ENCODE measurements at places on chromosomes 11 and 22. TPM values are rescaled to one million over a fixed set of nuclear protein-coding genes. Genes with fewer than 3 reads are reported as not detected.

DNA sequence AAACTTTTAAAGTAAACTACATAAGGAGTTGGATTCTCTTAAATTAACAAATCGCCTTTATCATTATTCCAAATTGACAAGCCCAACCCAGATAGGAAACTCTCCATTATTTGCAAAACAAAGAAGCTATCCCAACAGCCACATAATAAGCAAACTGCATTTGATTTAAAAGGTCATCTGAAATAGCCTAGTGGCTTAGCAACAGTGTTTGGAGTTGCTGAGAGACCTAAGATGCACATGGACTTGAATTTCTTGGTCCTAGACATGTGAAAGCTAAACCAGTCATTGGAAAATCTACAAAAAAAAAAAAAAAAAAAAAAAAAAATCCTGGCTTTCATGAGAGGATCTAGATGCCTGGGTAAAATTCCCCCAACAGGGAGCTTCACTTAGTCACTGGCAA is 69.5 kb downstream of the PRCP start:
- H3K27me3 ChIP-seq: no peaks in the 10 kb centered on the region
- H3K27ac ChIP-seq: no peak overlapping the region
- peaks cover 21% of the 10 kb centered on the region for H3K36me3 ChIP-seq
- no peak overlapping the region for H3K4me3 ChIP-seq

Gene POU2AF3
- total RNA-seq: not detected

Gene PRR5L
- total RNA-seq: 28.6 TPM

DNA sequence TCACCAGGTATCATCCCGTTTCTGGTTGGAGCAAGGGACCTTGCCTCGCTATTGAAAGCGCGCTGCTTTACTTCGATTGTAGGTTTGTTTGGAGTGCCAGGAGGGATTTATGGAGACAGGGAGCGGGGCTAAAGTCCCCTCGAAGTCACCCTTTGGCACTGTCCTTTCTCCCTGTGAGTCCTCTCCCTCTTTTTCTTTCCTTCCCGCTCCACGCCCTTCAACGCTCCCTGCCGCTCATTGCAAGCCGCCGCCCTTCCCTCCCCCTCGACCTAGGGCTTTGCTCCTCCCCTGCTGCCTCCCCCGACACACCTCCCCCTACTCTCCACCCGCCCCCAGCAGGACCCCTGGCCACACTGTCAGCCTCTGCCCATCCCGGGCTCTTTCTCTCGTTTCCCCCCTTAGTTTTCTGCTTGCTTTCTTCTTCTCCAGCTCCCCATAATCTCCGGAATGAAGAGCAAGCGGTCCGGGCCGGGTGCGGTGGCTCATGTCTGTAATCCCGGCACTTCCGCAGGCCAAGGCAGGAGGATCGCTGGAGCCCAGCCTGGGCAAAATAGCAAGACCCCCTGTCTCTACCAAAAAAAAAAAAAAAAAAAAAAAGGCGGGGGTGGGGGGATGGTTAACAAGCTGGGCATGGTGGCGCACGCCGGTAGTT is 41.0 kb downstream of the AHNAK start:
- no peaks in the 10 kb centered on the region for H3K36me3 ChIP-seq
- peaks cover 2% of the 10 kb centered on the region for H3K4me1 ChIP-seq
- H3K4me3 ChIP-seq: no peak overlapping the region
- H3K27ac ChIP-seq: no peak overlapping the region

GRCh38 chr11:119061256-119061655 is 4.3 kb upstream of the HYOU1 start:
- H3K4me3 ChIP-seq: no peak overlapping the region
- H3K4me1 ChIP-seq: peaks cover 23% of the 10 kb centered on the region
- DNase-seq: no peak
- H3K36me3 ChIP-seq: peaks cover 2% of the 10 kb centered on the region
- H3K27ac ChIP-seq: no peak overlapping the region

DNA sequence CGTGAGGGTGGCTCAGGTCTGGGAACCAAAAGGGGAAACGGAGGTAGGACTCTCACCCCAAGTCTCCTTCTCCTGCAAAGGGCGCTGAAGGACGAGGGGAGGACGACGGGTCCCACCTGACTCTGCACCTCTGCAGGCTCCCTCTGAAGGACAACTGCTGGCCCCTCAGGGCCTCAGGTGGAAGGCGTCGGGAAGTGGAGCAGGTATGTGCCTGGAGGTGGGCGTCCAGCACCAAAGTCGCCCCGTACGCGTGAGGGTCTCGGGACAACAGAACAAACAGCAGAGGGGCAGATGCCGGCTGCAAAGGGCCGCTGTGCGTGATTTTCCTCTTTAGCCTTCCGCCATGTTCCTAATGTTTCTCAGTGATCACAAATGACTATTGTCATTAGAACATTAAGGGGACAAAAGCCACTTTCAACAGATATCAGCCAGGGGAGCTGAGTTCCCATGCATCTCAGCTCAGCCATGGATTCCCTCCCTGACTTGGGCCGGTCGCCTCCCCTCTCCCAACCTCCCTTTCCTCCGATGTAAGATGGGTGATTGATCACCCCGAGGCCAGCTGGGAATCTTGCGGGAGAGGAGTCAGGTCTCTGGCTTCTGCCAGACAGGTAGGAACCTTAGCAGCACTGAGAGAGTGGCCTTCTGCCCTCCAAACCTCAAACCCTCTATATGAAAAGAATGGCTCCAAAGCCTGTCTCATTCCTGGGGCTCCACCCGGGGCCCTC is 836 bp downstream of the SLC16A8 start:
- peaks cover 2% of the 10 kb centered on the region for H3K36me3 ChIP-seq
- H3K4me1 ChIP-seq: no peaks in the 10 kb centered on the region
- peaks cover 24% of the 10 kb centered on the region for H3K27me3 ChIP-seq
- H3K4me3 ChIP-seq: no peak overlapping the region

DNA sequence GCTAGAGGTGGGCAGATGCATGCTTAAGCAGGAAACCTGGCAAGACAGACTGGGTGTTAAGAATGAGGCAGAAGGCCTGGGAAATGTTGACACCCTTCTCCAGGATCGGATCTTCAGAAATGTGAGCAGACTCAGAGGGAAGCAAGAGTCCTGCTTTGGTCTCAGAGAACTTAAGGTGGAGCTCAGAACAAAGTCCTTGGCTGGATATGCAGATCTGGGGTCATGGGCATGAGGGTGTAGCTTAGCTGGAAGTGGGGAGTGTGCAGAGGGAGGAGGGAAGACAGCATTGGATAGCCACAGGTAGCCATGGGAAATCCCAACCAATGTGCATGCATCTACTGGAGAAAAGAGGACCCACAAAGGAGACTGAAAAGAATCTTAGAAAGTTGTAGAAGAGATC is 58.6 kb upstream of the CDON start:
- H3K27ac ChIP-seq: no peak overlapping the region
- no peak for DNase-seq
- H3K36me3 ChIP-seq: no peaks in the 10 kb centered on the region
- no peak overlapping the region for H3K4me3 ChIP-seq

Gene SERPIND1
- not detected for total RNA-seq

- H3K4me1 ChIP-seq: no peaks in the 10 kb centered on the region
- no peak overlapping the region for H3K27ac ChIP-seq
- no peaks in the 10 kb centered on the region for H3K36me3 ChIP-seq
- no peaks in the 10 kb centered on the region for H3K27me3 ChIP-seq
These were observed 955.7 kb downstream of the DLG2 start for GRCh38 chr11:84671325-84671999.

- H3K27me3 ChIP-seq: peaks cover 9% of the 10 kb centered on the region
- no peak overlapping the region for H3K4me3 ChIP-seq
- H3K27ac ChIP-seq: no peak overlapping the region
- H3K4me1 ChIP-seq: no peaks in the 10 kb centered on the region
These were observed 140.3 kb upstream of the RAG2 start for GRCh38 chr11:36738292-36738861.

Gene CCDC82
- total RNA-seq: 38.3 TPM

Gene APOL5
- not detected for total RNA-seq

Gene KIF18A
- total RNA-seq: 26.4 TPM

DNA sequence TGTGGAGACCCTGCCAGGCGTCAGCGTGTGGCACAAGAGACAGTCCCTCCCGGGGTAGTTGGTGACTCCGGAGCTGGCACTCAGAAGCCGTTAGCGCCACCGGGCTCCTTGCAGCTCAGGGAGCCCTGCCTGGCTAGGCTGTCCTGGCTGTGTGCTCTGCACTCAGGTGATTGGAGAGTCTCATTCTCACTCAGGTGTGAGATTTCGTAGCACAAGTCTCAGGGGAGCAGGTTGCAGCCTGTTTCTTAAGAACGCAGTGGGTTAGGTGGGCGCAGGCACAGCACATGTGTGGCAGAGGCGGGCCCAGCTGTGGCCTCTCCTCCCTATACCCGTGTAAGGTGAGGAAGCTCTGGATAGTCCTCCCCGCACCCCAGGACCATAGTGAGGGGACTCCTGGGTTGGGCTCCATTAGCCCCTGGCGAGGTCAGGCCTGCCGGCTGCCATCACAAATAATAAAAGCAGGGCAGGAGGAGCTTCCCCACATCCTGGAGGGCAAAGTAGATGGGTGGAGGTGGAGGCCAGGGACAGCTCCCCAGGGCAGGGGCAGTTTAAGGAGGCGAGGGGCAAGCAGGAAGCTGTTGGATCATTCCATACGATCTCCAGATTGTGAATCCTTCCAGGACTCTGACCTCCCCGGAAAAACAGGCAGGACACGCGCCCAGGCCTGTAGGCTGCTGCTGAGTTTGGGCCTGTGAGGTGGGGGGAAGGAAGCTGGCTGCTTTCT is 39.4 kb downstream of the SBF1 start:
- no peak for DNase-seq
- H3K27me3 ChIP-seq: no peaks in the 10 kb centered on the region
- no peaks in the 10 kb centered on the region for H3K4me1 ChIP-seq
- peaks cover 8% of the 10 kb centered on the region for H3K36me3 ChIP-seq

GRCh38 chr11:36011574-36011973 is 67.7 kb downstream of the LDLRAD3 start:
- H3K36me3 ChIP-seq: no peaks in the 10 kb centered on the region
- H3K27me3 ChIP-seq: peaks cover 7% of the 10 kb centered on the region
- H3K4me1 ChIP-seq: no peaks in the 10 kb centered on the region
- no peak overlapping the region for H3K4me3 ChIP-seq
- no peak for DNase-seq

Gene RAB36
- 0.35 TPM for total RNA-seq

Gene SCUBE2
- not detected for total RNA-seq

DNA sequence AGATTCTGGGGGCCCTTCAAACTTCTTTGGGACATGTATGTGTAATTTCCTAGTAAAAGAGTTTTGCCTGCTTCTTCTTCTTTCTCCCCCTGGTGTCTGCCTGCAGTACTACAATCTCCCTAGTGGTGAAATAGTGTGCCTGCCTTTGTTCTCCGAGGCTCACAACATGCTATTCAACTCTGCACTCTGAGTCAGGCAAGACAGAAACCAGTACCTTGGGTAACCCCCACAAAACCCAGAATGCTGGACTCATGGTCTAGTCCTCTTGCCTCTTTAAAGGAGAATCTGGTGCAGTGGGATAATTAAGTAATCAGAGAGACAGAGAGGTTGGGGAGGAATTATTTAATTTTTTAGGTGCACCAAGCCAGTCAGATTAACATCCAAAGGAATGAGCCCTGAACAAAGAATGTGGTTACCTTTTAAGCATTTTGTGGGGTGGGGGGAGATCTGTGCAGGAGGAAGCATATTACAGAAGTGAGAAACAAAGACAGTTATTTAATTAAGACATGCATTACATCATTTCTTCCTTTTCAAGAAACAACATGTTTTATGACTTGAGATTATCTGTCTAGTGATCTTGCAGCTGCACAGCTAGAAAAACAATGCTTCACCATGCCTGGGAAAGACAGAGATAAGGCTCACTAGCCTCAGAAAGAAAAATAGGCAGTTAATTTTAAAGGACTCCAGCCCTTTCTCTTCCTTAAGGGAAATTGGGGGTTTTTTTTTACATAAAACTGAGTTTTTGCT is 11.0 kb upstream of the MS4A6A start:
- peak; percentile 83 for DNase-seq
- H3K27me3 ChIP-seq: peaks cover 19% of the 10 kb centered on the region
- H3K4me3 ChIP-seq: no peak overlapping the region
- H3K27ac ChIP-seq: no peak overlapping the region

DNA sequence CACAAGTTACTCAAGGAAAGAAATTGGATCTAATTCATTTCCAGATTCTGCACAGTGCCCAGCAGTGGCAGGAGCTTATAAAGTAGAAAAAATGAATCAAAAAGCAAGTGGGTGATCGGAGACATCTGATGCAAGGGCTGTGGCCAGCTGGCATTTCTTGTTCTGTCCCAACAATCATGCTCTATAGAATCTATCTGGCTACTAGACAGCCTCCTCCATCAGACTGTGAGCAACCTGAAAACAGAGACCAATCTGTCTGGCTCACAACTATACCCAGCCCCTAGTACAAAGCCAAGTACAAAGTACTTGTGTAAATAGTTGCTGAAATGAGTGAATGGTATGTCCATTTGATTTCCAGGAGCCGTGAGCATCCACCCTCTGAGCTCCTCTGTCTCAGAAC is 11.4 kb downstream of the USH1C start:
- H3K4me1 ChIP-seq: no peaks in the 10 kb centered on the region
- peaks cover 2% of the 10 kb centered on the region for H3K27me3 ChIP-seq
- no peak overlapping the region for H3K4me3 ChIP-seq
